Colonic mucosa (tissue), 4 donors: ENCODE measurements at places on chromosomes 6 and 20.

DNA sequence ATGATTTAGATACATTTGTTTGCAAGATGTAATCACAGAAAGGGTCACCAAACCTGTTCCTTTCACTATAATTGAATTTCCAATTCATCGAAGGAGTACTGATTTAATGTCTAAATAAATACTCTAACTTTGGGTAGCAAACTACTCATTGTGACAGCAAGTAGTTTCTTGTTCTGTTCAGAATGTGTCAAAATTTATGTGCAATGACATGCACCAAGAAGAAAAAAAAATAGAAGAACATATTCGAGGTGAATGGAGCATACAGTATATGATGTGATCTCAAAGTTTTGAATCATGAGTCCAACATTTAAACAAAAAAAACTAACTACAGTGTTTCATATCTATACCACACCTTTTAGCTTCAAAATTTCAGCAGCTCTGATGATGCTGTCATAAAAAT is 583.6 kb upstream of the MMS22L start:
- DNase-seq, result no peak

GRCh38 chr6:119197271-119197670 is 118.8 kb upstream of the FAM184A start:
- DNase-seq, result no peak

DNA sequence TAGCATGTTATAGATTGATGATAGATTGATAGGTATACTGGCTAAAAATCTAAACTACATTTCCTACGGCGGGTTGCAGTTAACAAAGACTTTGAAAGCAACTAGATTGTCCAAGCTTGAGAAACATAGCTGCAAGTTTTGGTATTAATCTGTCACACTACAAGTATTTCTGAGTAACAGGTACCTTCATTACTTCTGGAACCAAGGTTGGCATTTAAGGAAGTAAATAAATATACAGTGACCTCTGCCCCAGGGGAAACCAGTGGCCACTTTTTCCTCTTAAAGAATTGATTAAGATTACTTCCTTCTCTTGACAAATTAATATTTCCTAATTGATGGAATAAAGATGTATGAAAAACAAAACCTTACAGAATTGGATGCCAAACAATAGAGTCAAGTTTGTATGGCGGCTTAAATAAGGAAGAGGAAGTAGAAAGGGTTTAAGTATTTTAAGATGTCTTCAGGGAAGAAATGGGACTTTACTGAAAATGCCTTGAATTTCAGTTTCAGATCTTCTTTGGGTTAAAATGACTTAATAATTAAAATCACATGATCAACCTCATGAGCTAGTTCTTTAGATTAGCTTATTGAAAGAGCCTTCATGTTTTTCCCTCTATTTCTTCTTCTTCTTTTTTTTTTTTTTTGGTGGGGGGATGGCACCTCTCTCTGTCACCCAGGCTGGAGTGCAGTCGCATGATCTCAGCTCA is 132.8 kb downstream of the DOK5 start:
- no peak for DNase-seq

DNA sequence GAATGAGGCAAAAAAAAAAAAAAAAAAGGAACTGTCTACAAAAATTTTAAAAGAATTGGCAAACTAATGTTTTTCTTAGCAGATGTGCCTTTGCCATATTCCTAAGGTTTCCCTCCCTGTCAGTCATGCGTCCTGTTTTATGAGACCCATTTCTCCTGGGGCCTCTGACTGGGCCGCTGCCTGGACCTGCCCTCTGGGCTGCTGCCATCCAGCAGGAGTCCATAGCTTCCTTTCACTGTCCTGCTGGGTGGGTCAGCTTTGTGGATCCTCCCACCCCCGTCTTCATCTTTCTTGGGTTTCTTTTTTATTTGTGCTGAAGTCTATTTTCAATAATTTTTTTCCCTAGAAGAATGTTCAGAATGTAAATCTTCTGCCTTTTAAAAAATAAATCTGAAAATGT is 110.8 kb upstream of the SCP2D1 start:
- no peak for DNase-seq

DNA sequence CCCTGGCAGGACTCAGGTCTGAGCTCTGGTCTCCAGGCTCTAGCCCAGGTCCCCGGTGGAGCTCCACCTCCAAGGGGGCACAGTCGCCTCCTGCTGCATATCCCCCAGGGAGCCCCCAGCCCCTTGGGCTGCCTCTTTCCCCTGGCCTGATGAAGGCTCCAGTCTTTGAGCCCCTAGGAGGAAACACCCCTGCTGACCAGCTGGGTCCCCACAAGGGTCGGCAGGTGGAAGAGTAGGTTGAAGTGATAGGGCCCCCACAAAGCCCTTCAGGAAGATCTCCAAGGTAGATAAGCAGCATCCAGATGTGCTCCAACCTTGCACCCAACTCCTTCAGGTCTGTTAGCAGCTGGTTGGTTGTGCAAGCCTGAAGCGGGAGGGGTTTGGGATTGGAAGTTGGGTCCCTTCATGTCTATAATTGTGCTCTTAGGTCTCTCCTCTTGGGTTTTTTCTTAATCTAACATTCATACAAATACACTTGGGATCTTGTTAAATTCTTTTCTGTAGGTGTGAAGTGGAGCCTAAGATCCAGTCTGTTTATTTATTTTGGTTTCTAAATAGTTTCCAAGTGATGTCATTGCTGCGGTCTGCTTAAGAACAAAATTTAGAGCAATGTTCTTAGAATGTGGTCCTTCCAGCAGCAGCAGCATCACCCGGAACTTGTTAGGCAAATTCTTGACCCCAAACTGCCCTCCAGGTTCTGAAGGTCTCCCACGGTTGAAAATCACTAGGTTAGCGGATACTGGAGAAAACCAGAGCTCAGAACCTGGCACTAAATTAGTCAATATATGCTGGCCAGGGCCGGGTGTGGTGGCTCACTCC is 5.1 kb downstream of the UBE2C start:
- DNase-seq, result no peak

- peak; percentile 84 for DNase-seq
These were observed 52.0 kb downstream of the RPP21 start for GRCh38 chr6:30396833-30397479.

GRCh38 chr20:54019127-54019526 is 51.3 kb downstream of the BCAS1 start:
- no peak for DNase-seq

GRCh38 chr6:135828021-135828420 is 23.5 kb upstream of the PDE7B start:
- DNase-seq, result no peak

DNA sequence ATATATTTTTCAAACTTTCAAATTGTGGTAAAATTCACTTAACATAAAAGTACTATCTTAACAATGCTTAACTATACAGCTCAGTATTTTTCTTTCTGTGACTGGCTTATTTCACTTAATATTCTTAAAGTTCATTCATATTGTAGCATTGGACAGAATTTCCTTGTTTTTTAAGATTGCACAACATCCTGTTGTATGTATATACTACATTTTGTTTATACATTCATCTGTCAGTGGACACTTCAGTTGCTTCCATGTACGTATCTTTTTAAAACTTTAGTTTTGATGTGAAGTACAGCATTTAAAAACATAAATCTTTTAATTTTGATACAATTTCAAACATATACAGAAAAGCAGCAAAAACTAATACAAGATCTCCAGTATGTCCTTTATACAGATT is 220.7 kb downstream of the ZFAND3 start:
- DNase-seq, result no peak

- peak; percentile 39 for DNase-seq
These were observed 13.5 kb downstream of the STK35 start for GRCh38 chr20:2114990-2115681.

DNA sequence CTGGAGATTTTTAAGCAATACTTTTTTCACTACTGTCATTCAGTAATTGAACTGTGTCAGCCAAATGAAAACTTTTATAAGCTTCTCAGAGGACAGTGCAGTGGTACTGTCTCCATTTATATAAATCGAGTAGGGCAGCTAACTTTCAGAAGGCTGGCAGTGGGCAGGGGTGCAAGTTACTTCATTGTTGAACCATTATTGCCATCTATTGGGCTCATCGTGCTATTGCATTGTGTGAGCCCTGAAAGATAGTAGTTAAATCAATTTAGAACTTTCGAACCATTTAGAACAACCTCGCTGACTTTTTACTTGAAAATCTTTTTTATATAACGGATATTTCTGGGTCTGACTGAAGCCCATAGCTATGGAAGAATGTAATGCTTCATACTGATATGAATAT is 347.8 kb upstream of the PLCB4 start:
- DNase-seq, result peak; percentile 21

- no peak for DNase-seq
These were observed 102.8 kb downstream of the NRSN1 start for GRCh38 chr6:24228681-24229255.

- DNase-seq, result no peak
These were observed 124.5 kb upstream of the TENT5A start for GRCh38 chr6:81876971-81877370.

DNA sequence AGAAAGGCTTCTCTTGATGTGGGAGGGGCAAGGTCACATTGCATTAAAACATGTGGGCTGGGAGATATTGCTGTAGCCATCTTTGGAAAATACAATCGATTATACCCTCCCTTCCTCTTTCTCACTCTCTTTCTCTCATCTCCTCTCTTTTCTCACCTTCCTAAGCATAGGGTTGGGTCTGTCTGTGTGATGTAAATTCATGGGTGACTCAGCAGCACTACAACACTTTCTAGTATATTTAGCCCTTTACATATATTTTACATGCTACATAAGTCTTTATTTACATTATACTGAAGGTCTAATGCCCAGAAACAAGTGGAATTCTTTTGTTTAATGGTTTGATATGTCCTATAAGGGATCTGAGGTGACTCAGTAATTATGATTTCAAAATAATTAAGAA is 634.8 kb upstream of the FLRT3 start:
- no peak for DNase-seq

- no peak for DNase-seq
These were observed 128.7 kb downstream of the DNAH8 start for GRCh38 chr6:38843798-38844197.

DNA sequence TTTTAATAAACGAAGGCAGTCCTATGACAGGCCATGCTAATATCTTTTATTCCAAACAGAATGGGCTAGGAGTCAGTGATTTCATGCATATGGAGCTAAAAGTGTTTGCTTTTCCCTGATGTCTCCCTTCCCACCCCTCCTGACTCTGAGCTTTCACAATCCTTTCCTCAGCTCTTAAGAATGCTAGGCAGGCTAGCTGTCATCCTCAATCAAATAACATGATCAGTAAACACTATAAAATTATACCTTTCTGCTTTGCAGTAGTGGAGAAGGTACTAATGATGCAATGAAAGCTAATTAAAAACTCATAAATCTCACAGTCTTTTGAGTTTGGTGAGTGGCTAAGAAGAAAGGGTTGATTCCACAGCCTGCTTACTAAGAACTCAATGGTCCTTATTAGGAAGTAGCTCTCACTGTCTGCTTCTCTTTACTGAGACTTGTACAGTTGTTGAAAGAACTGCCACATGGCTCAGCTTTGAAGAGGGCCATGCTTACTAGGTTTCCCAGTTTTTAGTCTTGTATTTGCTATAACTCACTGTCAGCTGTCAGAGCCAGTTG is 250.9 kb upstream of the JAG1 start:
- no peak for DNase-seq

GRCh38 chr6:40950986-40951698 is 87.9 kb downstream of the UNC5CL start:
- DNase-seq, result no peak

- DNase-seq, result no peak
These were observed 19.1 kb upstream of the PCMTD2 start for GRCh38 chr20:64236137-64237088.

GRCh38 chr6:33497157-33497556 is 42.8 kb downstream of the ZBTB9 start:
- DNase-seq, result no peak

DNA sequence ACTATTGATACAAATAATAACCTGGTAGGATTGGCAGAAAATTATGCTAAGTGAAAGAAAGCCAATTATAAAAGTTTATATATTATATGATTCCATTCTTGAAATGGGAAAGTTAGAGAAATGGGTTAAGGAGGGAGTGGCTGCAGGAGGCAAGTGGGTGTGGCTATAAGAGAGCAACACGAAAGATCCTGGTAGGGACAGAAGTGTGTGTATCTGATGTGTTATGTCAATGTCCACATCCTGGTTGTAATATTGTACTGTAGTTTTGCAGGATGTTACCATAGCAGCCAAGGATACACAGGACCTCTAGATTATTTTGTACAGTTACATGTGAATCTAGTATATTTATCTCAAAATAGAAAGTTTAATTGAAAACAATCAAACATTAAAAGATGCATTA is 46.8 kb downstream of the SNX5 start:
- DNase-seq, result no peak

DNA sequence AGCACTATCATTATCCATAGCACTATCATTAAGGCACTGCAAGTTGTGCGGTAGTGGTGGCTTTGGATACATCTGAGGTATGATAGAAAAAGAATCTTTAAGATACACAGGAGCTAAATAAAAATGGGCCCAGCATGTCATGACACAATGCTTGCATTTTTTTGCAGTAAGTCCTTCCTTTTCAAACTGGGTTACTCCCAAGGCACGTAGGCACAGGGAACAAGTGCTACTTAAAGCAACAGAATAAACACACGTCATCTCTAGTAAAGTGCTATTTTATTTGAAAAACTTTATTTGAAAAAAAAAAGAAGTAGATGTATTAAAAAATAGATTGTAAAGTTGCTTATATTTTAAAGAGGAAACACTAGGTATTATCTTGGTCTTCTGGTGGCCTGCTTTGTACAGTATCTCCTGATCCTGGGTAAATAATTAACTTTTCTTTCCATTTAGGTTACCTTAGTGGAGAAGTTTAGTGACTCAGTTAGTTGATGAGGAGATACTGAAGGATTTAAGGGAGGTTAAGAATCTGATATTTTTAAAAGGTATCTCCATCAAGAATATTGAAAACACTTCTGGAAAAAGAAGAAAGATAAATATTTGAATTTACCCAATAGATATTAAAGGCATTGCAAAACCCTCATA is 129.6 kb downstream of the EDN1 start:
- DNase-seq, result no peak
